ENCODE measurements at places on chromosomes 3 and 15. TPM values are rescaled to one million over a fixed set of nuclear protein-coding genes. Genes with fewer than 3 reads are reported as not detected.

TMEM45A gene
- 11.1 TPM for polyA plus RNA-seq

SRP14 gene
- 1,410 TPM for polyA plus RNA-seq

SSR3 gene
- 161 TPM for polyA plus RNA-seq

CYP8B1 gene
- polyA plus RNA-seq = not detected

KNG1 gene
- polyA plus RNA-seq = 0.09 TPM

GCSAM gene
- polyA plus RNA-seq = 0.73 TPM

DUOXA2 gene
- not detected for polyA plus RNA-seq

- DNase-seq = no peak
These were observed 84.9 kb upstream of the TBL1XR1 start for GRCh38 chr3:177282119-177282655.

DNA sequence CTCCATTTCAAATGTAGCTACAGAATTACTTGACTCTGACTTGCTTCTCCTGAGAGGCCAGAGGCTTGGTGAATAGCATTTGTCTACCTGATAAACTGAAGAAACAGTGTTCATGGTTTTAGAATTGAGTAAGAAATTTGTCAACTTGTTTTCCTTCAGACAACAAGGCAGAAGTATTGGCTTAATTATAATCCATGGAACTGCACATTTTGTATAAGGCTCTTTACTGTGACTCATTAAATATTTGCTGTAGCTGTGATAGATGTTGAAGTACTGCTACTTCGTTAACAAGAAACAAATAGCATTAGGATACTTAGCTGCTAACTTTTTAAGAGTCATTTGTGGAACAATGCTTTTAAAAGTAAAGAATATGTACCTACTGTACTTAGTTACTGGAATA is 4.6 kb downstream of the UNC13C start:
- no peak for DNase-seq

DNA sequence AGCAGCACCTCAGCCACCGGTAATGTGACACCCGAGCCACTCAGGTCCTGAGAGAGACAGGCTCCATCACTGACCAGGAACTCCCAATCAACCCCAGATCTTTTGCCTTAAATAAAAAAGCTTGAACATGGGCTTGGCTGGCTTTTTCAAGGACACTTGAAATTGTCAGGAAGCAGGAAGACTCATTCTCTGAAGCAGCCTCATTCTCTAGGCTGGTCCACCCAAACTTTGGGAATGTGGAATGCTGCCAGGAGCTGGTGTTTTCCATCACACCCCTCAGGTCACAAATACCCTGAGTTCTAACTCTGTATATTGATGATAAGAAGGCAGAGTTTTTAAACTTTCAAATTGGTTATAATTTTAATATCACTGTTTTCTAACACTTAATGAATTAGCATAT is 17.0 kb downstream of the CXCR6 start:
- no peak for DNase-seq

- DNase-seq = no peak
These were observed 693.8 kb downstream of the NAALADL2 start for GRCh38 chr3:175552929-175553328.

DNA sequence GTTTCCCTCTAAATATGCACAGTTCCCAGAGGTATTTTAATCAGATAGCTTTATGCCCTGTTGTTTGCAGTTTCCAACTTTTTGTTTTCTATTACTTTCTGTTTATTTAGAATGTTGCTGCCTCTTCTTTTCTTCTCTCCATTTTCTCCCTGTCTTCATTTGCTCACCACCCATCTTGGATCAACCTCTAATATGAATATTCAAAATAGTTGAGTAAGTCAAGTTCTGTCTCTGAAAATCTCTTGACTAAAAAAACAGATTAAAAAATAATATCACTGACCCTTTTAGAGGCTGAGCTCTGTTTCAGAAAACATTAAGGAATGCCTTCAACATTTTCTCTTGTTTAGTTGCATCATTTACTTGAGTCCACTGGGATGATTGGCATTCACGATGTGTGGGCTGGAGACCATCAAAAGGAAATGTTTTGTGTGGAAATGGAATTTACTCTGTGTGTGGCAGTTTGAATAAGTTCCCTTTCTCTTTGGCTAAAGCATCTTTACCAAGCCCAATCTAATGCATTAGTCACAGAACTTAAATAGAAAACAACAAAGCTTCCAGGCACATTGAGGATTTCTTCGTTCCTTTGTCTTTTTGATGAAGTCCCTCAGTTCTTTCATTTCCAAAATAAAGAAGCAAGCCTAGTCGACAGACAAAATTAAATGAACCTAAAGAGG is 633.9 kb upstream of the TGFBR2 start:
- peak; percentile 63 for DNase-seq

- no peak for DNase-seq
These were observed 438 bp downstream of the THBS1 start for GRCh38 chr15:39581242-39581792.

GRCh38 chr3:124168271-124168670 is 176.3 kb upstream of the ROPN1 start:
- no peak for DNase-seq

GRCh38 chr3:37598808-37599581 is 262.7 kb upstream of the CTDSPL start:
- DNase-seq = no peak

DNA sequence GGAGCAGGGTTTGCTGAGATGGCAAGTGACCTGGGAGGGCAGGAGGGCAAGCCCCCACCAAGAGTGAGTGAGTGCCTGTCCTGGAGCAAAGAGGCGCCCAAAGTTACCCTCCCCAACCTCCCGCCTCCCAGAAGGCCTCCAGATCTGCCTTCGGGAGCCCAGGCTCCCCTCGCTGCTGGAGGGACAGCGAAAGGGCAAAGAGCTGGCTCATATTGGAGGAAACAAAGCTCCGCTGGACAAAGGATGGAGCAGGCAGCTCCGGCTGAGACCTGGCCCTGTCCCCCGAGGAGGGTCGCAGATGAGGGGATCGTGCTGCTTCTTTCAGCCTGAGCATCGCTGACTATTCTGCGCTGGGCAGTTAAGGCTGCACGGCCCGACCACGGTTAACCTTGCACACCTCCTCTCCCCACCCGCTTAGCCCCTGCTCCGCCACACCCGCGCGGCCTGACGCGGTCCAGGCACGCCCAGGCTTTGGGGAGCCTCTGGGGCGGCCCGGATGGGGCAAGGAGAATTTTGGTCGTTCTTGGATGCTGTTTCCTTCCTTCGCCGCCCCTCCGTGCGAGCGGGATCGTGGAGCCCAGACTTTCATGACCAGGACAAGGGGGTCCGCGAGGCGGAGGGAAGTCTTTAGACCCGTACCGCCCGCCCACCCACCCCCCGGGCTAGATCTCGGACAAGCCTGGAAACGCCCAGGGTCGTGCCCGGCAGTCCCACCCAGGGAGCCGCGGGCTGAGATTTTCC is 651 bp downstream of the PLCD1 start:
- DNase-seq = peak; percentile 54

DNA sequence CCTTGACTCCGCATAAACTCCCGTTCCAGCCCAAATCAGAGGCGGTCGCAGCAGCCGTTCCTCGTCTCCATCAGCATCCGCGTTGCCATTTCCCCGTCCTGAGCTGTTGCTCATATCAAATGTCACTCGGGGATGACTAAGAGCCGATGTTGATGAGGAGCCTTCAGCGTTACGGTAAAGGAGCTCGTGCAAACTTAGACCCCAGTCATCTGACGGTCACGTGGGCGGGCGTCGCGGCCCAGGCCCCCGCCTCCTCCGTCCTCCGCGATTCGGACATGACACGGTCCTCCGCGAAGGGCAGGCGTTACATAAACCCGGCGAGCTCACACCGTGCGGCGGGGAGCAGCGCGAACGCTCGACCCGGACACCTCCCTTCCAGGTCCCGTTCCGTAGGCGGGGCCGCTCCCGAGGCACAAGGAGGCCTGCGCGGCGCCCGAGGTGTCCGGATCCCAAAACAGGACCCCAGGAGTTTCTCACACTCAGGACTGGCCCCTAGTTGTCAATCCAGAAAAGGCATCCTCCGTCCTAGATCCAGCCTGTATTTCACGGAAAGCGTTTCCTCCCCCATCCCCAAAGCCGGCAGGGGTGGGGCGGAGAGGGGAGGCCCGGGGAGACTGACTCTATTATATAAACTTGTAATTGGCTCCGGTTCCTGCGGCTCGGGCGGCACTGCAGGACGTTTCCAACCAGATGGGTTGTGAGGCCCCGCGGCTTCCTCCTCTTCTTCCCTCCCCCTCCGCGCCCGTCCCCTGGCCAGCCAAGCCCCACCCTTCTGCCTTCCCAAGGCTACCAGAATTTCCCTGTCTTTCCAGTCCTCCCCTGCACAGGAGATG is 100.0 kb upstream of the IGF1R start:
- peak; percentile 92 for DNase-seq

- peak; percentile 35 for DNase-seq
These were observed 129.2 kb upstream of the TSC22D2 start for GRCh38 chr3:150278843-150279381.

- no peak for DNase-seq
These were observed 51.8 kb downstream of the NSUN3 start for GRCh38 chr3:94114666-94115065.

DNA sequence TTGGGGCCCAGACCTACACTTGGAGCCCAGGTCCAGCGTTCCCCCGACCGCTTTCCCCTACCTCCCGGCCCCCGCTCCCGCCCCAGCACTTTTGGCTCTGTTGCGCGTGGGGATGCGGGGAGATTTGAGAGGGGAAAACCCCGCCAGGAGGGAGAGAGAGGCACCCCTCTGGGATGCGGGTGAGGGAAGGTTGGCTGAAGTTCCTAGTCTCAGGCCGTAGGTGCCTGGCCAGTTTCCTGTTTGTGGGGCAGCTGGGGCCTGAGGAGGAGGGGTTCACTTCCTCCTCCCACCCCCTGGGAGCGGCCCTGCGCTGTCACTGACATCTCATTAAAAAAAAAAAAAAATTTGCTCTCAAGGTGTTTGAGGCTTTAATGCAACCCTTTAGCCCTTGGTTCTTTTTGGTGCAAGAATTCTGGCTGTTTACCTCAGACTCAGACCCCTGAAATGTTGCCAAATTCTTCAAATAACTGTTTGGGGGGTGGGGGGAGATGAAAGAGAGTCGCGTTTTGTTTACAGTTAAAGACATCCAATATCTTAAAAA is 2.6 kb downstream of the FAM43A start:
- DNase-seq = peak; percentile 75

DNA sequence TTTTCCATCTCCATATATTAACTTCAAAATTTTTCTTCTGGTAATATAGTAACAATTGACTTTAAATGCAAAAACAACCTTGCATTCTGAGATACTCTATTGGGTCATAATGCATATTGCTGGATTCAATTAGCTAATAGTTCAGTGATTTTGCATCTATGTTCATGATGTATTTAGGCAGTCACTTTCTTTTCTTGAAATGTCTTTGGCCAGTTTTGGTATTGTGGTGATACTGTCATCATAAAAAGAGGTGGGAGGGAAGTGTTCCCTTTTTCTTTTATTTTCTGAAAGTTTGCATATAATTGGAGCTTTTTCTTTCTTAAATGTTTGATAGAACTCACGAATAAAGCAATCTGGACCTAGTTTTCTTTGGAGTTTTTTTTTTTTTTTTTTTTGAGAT is 67.4 kb upstream of the ZNF148 start:
- no peak for DNase-seq

- DNase-seq = no peak
These were observed 14.9 kb downstream of the PLEKHO2 start for GRCh38 chr15:64856429-64857145.

Data from GM23338 (cell line).